ENCODE measurements at places on chromosomes 16 and 17. TPM values are rescaled to one million over a fixed set of nuclear protein-coding genes. Genes with fewer than 3 reads are reported as not detected.

DNA sequence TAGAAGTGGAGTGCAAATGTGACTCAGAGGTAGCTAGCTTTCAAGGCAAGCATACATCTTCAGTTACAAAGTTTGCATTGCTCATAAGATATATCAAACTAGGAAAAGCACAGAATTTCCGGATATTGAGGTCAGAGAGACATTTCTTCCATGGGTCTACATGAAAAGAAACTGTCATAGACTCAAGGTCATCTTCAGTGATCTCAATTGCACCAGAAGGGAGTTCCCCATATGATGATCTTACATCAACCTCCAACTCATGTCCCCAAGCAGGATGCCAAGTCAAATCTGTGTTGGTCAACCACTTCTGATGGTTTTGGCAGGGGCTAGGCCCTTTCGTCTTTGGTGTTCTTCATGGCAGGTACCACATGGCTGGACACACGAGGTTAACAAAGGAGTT, 459.9 kb upstream of the MAF start:
- no peak overlapping the region for H3K27ac ChIP-seq
- H3K4me1 ChIP-seq, result peaks cover 8% of the 10 kb centered on the region
- no peaks in the 10 kb centered on the region for H3K36me3 ChIP-seq
- no peak for DNase-seq

GRCh38 chr17:73285916-73286862, 24.5 kb upstream of the CPSF4L start:
- no peaks in the 10 kb centered on the region for H3K27me3 ChIP-seq
- peaks cover 70% of the 10 kb centered on the region for H3K4me1 ChIP-seq
- H3K36me3 ChIP-seq, result no peaks in the 10 kb centered on the region
- no peak for DNase-seq
- no peak overlapping the region for H3K4me3 ChIP-seq
- H3K27ac ChIP-seq, result peak overlapping the region; percentile 86

- H3K4me1 ChIP-seq, result peaks cover 7% of the 10 kb centered on the region
- no peaks in the 10 kb centered on the region for H3K27me3 ChIP-seq
- no peak for DNase-seq
- no peak overlapping the region for H3K27ac ChIP-seq
- H3K4me3 ChIP-seq, result no peak overlapping the region
These were observed 9.8 kb downstream of the PGS1 start for GRCh38 chr17:78387977-78388941.

DNA sequence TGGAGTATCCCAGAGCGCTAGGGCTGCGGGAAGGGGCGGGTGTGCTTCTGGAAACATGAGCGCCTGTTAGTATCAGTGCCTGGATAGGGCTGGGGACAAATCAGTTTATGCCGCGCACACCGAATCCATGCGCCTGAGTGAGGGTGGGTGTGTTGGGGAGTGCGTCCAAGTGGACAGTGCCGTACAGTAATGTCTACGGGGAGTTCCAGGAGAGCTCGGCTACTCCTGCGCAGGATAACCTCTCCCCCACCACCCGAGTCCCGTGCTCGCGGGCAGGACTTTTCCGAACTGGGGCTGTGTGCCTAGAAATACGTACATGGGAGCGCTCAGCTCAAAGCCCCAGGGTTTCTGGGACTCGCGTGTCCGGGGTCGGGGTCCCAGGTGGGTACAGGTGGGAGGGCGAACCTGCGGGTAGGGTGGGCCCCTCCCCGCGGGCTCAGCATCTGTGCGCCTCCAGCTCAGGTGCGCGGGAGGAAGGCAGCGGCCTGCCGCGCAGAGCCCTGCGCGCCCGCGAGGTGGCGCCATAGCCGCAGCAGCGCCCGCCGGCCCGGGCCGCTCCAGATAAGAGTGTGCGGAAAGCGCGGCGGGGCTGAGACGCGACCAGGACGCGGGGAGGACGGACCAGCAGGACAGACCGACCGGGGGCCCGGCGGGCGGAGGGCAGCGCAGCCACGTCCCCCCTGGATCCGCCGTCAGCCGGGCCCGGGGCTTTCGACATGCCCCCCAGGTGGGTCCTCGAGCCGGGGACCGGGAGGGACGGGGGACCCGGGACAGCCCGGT, at the start of gene HIC1:
TSS of gene HIC1 (plus strand) at position 592 of the 780 bp plus-strand sequence. CDS start 1,588 bp downstream, outside the sequence.
- H3K27me3 ChIP-seq, result no peaks in the 10 kb centered on the region
- DNase-seq, result peak; percentile 86
- no peaks in the 10 kb centered on the region for H3K36me3 ChIP-seq
- peak within 1 kb of the TSS; percentile 89 for H3K27ac ChIP-seq

GRCh38 chr17:29840884-29841283, 89.1 kb downstream of the SSH2 start:
- no peaks in the 10 kb centered on the region for H3K4me1 ChIP-seq
- DNase-seq, result no peak
- no peak overlapping the region for H3K4me3 ChIP-seq
- H3K36me3 ChIP-seq, result no peaks in the 10 kb centered on the region

DNA sequence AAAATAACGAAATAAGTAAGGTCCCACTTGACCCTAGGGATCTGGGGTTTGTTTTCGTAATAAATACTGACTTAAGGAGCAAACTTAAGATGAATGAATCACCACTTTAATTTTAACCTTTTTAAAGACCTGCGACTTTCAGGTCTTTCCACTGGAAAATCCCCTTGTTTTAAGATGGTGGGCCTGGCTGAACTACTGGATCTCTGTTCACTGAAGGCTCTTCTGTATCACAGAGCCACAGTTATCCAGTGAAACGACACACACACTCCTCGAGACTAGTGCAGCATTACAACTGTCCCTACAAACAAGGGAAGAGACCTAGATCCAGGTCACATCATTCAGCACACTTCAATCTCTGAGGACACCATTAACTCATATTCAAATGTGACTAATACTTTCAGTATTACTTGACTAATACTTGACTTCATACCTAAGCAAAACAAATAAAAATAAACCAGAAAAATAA, 299.0 kb downstream of the CEP112 start:
- no peaks in the 10 kb centered on the region for H3K27me3 ChIP-seq
- H3K4me3 ChIP-seq, result no peak overlapping the region
- no peak overlapping the region for H3K27ac ChIP-seq

DNA sequence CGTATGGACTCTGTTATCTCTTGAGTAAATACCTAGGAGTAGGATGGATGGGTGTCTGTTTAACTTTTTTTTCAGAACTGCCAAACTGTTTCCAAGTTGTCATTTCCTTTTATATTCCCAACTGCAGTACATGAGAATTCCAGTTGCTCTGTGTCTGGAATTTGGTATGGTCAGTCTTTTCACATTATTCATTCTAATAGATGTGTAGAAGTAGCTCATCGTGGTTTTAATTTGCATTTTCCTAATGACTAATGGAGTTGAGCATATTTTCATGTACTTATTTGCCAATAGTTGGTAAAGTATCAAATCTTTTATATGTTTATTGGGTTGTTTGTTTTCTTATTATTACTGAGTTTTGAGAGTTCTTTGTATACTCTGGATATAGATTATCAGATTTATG, 27.0 kb downstream of the MRTFB start:
- H3K27me3 ChIP-seq, result no peaks in the 10 kb centered on the region
- no peak overlapping the region for H3K27ac ChIP-seq

GRCh38 chr17:38464251-38464722, 36.0 kb downstream of the ARHGAP23 start:
- no peaks in the 10 kb centered on the region for H3K36me3 ChIP-seq
- peak overlapping the region; percentile 55 for H3K4me3 ChIP-seq
- H3K4me1 ChIP-seq, result peaks cover 23% of the 10 kb centered on the region
- H3K27ac ChIP-seq, result peak overlapping the region; percentile 91
- no peak for DNase-seq
- no peaks in the 10 kb centered on the region for H3K27me3 ChIP-seq

- no peak overlapping the region for H3K27ac ChIP-seq
- H3K4me1 ChIP-seq, result no peaks in the 10 kb centered on the region
- no peak for DNase-seq
- H3K4me3 ChIP-seq, result no peak overlapping the region
- no peaks in the 10 kb centered on the region for H3K36me3 ChIP-seq
These were observed 188.6 kb upstream of the PSMD7 start for GRCh38 chr16:74107795-74108610.

DNA sequence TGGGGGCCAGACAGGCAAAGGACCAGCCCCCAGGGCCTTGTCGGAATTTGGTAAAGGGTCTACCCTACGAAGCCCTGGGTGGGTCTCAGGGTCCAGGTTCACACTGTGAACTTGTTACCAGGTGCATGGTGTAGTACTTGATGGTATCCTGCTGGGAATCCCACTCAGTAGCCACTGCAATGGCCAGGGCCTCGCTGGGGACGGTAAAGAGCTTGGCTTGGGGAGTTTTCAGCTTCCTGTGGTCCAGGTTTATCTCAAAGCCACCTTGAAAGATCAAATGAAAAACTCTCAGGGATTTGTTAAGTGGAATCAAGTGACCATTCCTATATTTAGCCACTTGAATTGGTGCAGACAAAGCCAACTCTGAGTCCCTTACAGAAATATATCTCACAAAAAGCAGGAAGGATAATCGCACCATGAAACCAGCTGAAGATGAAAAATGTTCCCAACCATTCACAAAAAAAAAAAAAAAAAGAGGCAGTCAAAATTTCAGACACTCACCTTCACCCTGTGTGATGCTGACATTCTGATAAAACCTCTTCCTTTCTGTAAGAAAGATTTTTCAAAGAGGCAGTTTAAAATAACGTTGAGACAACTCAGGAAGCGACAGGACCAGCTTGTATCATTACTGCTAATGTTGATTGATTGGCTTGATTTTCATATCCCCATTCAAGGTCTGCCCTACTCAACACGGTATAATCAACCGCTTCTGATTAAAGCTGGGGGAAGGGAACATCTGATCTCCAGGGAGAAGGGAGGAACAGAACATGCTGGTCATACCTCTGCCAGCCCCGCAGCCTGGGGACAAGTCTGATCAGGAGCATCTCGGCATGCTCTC, 10.6 kb downstream of the ATPAF2 start:
- DNase-seq, result no peak
- H3K4me3 ChIP-seq, result no peak overlapping the region
- no peak overlapping the region for H3K27ac ChIP-seq
- no peaks in the 10 kb centered on the region for H3K36me3 ChIP-seq
- no peaks in the 10 kb centered on the region for H3K4me1 ChIP-seq

GRCh38 chr17:79054200-79054960, 20.2 kb upstream of the ENGASE start:
- DNase-seq, result no peak
- H3K36me3 ChIP-seq, result no peaks in the 10 kb centered on the region
- no peak overlapping the region for H3K27ac ChIP-seq
- no peak overlapping the region for H3K4me3 ChIP-seq
- H3K4me1 ChIP-seq, result no peaks in the 10 kb centered on the region

DNA sequence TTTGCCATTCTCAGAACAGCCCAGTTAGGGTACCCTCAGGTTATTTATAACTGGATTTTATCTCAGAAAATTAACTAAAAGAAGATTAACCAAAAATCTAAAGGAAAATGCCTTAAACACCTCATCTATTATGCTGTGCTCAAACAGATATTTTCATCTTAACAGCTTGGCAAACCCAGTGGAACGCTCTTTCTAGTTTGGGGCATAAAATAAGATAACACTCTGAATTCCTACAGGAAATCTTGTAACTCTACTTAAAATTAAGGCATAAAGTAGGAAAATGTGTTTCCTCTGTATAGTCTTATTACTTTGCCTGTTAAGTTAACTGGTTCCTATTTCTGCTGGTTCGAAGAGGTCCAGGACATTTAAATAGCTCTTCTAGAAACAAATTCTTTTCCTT, 723.9 kb downstream of the MAF start:
- H3K27ac ChIP-seq, result no peak overlapping the region
- no peak overlapping the region for H3K4me3 ChIP-seq
- no peaks in the 10 kb centered on the region for H3K4me1 ChIP-seq
- H3K36me3 ChIP-seq, result no peaks in the 10 kb centered on the region

DNA sequence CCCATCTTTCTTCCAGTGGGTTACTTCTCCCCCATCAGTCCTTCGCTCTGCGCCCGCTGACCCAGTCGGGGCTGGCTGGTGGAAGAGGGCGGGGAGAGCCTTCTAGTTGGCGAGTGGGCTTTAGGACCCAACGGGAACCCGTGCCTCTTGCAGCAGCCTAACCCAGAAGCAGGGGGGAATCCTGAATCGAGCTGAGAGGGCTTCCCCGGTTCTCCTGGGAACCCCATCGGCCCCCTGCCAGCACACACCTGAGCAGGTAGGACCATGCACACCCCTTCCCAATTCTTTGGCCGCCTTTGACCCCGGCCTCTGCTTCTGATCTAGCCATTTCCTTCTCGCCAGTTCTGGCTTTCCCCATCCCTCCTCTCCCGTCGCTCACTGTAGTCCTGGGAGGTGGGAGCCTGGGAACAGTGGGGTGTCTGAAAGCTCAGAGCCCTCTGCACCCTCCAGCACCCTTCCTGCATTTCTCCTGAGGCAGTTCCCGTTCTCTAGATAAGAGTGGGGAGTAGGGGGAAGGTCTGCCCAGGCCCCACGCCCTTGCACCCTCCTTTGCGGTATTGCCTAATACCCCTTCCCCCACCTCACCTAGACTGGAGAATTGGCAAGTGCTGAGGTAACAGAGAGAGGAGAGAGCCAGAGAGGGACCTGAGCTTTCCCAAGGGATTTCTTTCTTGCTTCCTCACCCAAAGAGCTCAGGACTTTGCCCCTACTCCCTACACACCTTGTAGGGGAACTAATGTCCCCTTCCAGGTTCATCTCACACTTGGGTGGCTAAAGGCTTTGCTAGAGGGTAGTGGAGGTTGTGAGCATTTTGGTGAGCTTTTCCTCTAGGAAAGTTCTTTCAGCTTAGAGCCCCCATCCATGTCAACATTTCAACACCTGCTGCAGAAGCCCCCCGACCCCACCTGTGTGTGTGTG, at the start of gene RARA:
TSS of gene RARA (plus strand) at position 150 of the 918 bp plus-strand sequence. CDS start 22,039 bp downstream, outside the sequence.
- no peaks in the 10 kb centered on the region for H3K36me3 ChIP-seq
- DNase-seq, result peak; percentile 61
- peak within 1 kb of the TSS; percentile 58 for H3K27ac ChIP-seq
- H3K27me3 ChIP-seq, result no peaks in the 10 kb centered on the region
- H3K4me1 ChIP-seq, result peaks cover 33% of the 10 kb centered on the region

GRCh38 chr17:69090365-69090764, 29.6 kb upstream of the ABCA9 start:
- H3K27me3 ChIP-seq, result no peaks in the 10 kb centered on the region
- H3K4me3 ChIP-seq, result no peak overlapping the region
- DNase-seq, result no peak
- H3K4me1 ChIP-seq, result peaks cover 2% of the 10 kb centered on the region

Gene IRX3
- 2.1 TPM for total RNA-seq

Gene CCL23
- total RNA-seq, result not detected

Gene RMI2
- 1.6 TPM for total RNA-seq

Gene SLC6A2
- total RNA-seq, result 0.15 TPM

Gene CARD14
- total RNA-seq, result 2.3 TPM
